Neural cell (in vitro differentiated cells): ENCODE measurements at places on chromosomes 4 and X. TPM values are rescaled to one million over a fixed set of nuclear protein-coding genes. Genes with fewer than 3 reads are reported as not detected.

The HPSE gene
- 0.16 TPM in 1 of 2 replicates, not detected in the other for polyA plus RNA-seq

The C4orf51 gene
- not detected in 2 replicates for polyA plus RNA-seq

The ZNF630 gene
- polyA plus RNA-seq: 1.5 and 2.3 TPM in 2 replicates

The GRPR gene
- not detected in 2 replicates for polyA plus RNA-seq

The MAGEB2 gene
- not detected in 2 replicates for polyA plus RNA-seq

The RAI2 gene
- 1.5 and 4.8 TPM in 2 replicates for polyA plus RNA-seq

The MND1 gene
- 5.6 and 10.6 TPM in 2 replicates for polyA plus RNA-seq

The USP17L13 gene
- polyA plus RNA-seq: not detected in 2 replicates

The MAGEC1 gene
- not detected in 2 replicates for polyA plus RNA-seq

The GABRQ gene
- 1.0 and 1.2 TPM in 2 replicates for polyA plus RNA-seq

The REST gene
- polyA plus RNA-seq: 2.8 and 3.2 TPM in 2 replicates

The PITX2 gene
- not detected in 2 replicates for polyA plus RNA-seq

The MAGEA4 gene
- polyA plus RNA-seq: not detected in 2 replicates

The ATP11C gene
- polyA plus RNA-seq: 108 and 111 TPM in 2 replicates

The PPP2R2C gene
- polyA plus RNA-seq: 34.4 and 41.2 TPM in 2 replicates

The LPAR4 gene
- 2.8 and 4.3 TPM in 2 replicates for polyA plus RNA-seq

The ARR3 gene
- not detected in 2 replicates for polyA plus RNA-seq

The RWDD4 gene
- polyA plus RNA-seq: 61.1 and 68.2 TPM in 2 replicates

The NUDT11 gene
- polyA plus RNA-seq: 100 and 118 TPM in 2 replicates

The TNIP3 gene
- polyA plus RNA-seq: 0.09 TPM in 1 of 2 replicates, not detected in the other

The UGT2B15 gene
- polyA plus RNA-seq: not detected in 2 replicates

The LONRF3 gene
- 0.30 and 0.41 TPM in 2 replicates for polyA plus RNA-seq

The SLIT2 gene
- polyA plus RNA-seq: 26.4 and 29.0 TPM in 2 replicates

The PCDH18 gene
- polyA plus RNA-seq: 0.09 and 0.80 TPM in 2 replicates

The SRPX2 gene
- polyA plus RNA-seq: 0.59 TPM in 1 of 2 replicates, not detected in the other

The ELOVL6 gene
- 17.5 and 21.3 TPM in 2 replicates for polyA plus RNA-seq

The TCEAL6 gene
- not detected in 2 replicates for polyA plus RNA-seq

The TLR8 gene
- polyA plus RNA-seq: not detected in 2 replicates

The TEX13B gene
- not detected in 2 replicates for polyA plus RNA-seq

The NDNF gene
- 3.0 and 4.3 TPM in 2 replicates for polyA plus RNA-seq

The INPP4B gene
- polyA plus RNA-seq: 0.10 and 0.30 TPM in 2 replicates

The MBNL3 gene
- 0.09 and 0.22 TPM in 2 replicates for polyA plus RNA-seq

The ITIH6 gene
- not detected in 2 replicates for polyA plus RNA-seq

The FAM53A gene
- 0.78 TPM in 1 of 2 replicates, not detected in the other for polyA plus RNA-seq

The IL15 gene
- polyA plus RNA-seq: 0.06 TPM in 1 of 2 replicates, not detected in the other

The FRG2 gene
- polyA plus RNA-seq: not detected in 2 replicates

The OSTC gene
- polyA plus RNA-seq: 117 and 128 TPM in 2 replicates

The EPHA5 gene
- polyA plus RNA-seq: 3.6 and 4.3 TPM in 2 replicates

The REPS2 gene
- 14.4 and 15.1 TPM in 2 replicates for polyA plus RNA-seq

The COL4A6 gene
- 1.6 and 3.1 TPM in 2 replicates for polyA plus RNA-seq

The ASB12 gene
- 1.2 and 1.5 TPM in 2 replicates for polyA plus RNA-seq

The IQCM gene
- polyA plus RNA-seq: not detected in 2 replicates

The PGK1 gene
- polyA plus RNA-seq: 381 and 425 TPM in 2 replicates

The FREM3 gene
- polyA plus RNA-seq: 0.35 and 0.36 TPM in 2 replicates

The MMGT1 gene
- polyA plus RNA-seq: 16.5 and 17.5 TPM in 2 replicates

The PPBP gene
- polyA plus RNA-seq: not detected in 2 replicates

The PABPC1L2A gene
- 0.38 and 0.56 TPM in 2 replicates for polyA plus RNA-seq

The KIF4A gene
- polyA plus RNA-seq: 1.1 and 2.7 TPM in 2 replicates

The CDS1 gene
- 5.2 and 6.1 TPM in 2 replicates for polyA plus RNA-seq

The NUDT6 gene
- 12.4 and 12.5 TPM in 2 replicates for polyA plus RNA-seq

The CLDN2 gene
- polyA plus RNA-seq: not detected in 2 replicates

The NPFFR2 gene
- not detected in 2 replicates for polyA plus RNA-seq
